ENCODE measurements at places on chromosomes 1 and 21.

- no peak for DNase-seq
These were observed 30.7 kb upstream of the IL20 start for GRCh38 chr1:206834711-206835110.

DNA sequence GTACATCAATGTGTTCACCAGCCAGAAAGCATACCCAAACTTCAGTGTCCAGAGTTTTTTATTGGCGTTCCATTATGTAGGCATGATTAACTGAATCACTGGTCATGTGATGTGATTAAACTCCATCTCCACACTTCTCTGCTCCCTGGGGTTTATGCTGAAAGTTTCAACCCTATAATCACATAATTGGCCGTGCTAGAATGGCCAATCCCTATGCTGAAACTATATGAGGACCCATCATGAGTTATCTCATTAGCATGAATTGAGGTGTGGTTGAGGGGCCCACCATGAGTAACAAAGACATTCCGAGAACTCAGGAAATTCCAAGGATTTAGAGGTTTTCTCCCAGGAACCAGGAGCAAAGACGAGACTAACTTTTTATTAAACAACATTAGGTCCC lies 31.8 kb upstream of the FBXO28 start:
- DNase-seq = no peak

DNA sequence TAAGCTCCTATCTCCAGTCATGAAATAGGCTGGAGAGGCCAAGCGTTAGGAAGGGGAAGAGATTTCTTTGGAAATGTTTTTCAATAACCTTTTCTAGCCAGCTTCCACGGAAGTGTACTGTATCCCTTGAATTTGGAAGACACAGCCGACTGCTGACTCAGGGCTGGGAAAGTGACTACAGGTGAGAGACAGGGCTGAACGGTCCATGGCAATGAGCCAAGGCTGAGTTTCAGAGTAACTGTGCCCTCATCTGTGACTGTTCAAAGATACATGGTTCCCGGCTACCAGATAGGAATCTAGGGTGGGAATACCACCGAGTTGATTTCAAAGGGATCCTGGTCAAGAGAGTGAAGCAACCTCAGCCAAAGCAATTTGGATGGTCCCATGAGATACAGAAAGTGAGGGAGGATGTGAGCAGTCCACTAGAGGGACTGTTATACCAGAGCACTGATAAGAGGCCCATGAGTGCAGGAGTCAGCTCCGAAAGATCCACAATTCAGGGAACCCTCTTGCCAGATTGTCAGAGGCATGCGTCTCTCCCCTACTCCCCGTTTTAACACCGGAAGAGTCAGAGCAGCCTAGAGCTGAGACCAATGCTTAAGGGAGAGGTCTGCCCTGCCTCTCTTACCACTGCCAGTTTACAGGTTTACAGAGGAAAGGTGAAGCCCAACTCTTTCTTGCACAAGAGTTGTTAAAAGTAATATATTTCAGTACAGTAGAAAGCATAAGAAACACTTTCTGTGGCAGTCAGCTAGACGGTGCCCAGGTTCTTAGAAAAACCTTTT lies 3.2 kb upstream of the KRTAP19-8 start:
- no peak for DNase-seq

DNA sequence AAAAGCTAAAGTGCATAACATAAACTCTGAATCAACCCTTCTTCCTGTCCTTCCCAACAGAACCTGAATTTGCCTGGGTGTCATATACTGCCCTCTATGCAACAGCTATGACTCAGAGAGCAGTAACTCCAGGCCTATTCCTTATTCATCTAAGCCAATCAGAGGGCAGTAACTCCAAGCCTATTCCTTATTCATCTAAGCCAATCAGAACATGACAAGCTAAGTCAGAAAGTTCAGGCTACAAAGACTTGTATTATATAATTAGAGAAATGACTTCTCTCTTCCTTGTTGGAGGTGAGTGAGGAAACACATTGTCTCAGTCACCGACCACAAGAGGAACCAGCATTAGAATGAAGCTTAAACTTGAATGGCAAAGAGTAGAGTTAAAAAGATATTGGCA lies 26.2 kb upstream of the TADA1 start:
- DNase-seq = no peak

DNA sequence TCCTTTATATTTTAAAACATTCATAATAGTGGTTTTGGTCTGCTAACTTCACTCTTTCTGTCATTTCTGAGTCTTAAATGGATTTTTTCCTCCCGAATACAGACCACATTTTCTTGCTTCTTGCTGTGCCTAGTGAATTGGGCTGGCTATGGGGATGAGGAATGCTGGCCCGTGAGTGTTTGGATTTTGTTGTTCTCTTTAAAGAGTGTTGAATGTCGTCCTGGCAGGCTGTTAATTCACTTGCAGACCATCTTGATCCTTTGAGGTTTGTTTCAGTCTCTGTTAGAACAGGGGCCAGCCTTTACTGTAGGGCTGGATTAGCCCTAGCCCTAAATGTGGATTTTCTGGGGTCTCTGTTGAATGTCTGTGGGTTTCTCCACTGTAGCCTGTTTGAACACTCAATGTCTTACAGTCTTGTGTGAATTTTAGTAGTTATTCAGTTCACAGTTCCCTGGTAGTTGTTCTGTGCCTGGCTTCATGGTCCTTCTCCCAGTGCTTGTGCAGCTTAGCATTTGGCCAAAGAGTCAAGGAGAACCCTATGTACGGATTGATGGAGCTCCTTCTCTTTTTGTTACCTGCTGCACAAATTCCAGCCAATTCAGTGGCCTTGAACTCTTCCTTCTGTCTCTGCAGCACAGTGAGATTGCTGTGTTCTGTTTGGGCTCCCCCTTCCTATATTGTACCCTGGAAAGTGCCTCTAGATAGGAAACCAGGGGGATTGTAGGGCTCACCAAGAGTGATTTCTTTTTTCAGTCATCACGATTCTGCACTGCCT lies 95.7 kb downstream of the DYRK1A start:
- no peak for DNase-seq

- DNase-seq = no peak
These were observed 2.2 kb downstream of the SLFNL1 start for GRCh38 chr1:41019353-41019745.

DNA sequence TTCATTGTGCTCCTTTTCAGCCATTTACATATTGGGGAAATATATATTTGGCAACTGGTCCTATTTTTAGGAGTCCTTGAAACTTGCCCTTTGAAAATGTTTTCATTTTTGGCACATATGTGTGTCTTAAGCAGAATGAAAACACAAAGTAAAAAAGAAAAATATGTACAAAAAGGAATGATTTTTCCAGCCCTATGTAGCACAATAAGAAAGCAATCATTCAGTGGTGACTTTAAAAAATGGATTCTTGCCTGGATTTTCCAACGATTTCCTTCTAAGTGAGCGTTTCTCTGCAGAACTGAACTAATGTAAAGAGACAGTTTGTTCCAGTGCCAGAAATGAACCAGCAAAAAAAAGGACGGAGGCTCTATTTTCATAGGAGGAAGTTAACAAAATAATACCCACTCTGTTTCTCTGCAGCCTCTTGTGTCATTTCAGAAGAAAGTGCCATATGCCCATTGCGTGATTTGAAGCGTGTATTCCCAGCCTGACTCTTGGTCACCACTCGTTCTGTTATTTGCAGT lies 340.1 kb downstream of the SETD4 start:
- no peak for DNase-seq

- no peak for DNase-seq
These were observed 30.1 kb downstream of the CDCA8 start for GRCh38 chr1:37722181-37723071.
